ENCODE measurements at places on chromosomes 4 and X.

- peak; percentile 74 for DNase-seq
Measured at GRCh38 chr4:121728066-121728465, 31.3 kb upstream of the ANXA5 start.

DNA sequence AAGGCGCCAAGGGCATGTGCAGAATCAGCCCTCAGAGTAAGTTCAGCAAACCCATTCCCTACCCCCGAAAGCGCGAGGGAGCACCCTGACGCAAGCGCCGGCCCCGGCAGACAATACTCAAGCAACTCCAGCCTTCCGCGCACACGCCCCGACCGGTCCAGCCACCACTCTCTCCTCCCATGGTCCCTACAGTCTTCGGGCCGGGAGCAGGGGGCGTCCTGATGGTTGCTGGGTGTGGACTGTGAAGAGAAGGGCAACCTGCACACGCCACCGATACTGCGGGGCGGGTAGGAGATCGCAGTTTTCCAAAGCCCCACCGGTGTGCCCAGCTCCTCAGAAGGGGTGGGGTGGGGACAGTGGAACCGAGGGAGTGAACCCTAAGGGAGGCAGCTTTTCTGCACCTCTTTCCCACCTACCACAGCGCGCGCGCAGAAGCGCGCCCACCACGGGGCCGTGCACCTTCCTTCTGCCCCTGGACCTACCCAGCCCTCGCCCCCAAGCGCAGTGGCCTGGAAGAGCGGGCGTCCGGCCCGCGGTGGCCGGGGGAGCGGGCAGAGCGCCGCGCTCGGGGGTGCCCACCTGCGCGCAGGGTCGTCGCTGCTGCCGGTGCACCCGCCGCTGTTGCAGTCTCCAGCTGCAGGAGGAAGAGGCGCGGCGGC, 650.2 kb upstream of the DIPK2B start:
- peak; percentile 42 for DNase-seq

- no peak for DNase-seq
Measured at GRCh38 chr4:74258963-74259362, 49.3 kb upstream of the EPGN start.

- DNase-seq = no peak
Measured at GRCh38 chrX:74779175-74779574, 146.1 kb downstream of the NEXMIF start.
